IPS DF 6.9 (cell line): ENCODE measurements at places on chromosomes 3 and 15.

DNA sequence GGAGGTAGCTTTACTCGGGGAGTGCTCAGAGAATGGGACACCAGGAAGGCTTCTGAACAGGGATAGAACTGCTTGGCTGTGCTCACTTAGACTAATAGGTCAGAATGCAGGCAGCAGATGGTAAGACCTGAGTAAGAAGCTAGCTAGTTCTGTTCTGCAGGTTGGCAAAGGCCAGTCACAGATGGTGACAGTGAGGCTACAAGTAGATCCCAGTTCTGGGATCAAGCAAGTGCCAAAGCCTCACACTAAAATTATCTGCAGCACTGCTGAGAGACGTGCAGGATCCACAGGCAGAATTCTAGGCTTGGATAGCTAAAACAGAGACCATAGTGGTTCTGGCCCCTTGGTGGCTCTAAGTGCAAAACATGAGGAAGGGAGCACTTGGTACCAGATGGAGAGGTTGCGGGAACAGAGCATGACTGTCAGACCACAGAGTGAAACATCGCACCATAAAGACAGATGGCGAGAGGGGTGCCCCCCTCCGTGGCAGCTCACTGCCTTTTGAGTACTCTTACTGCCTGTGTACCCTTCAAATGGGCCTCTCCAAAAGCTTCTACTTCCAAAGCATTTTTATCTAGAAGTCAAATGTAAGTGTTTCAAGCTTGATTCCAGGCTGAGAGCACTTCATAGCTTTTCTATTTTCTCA lies 3.6 kb upstream of the GLCE start:
- DNase-seq, result no peak

- no peak for DNase-seq
Observed at GRCh38 chr3:63972196-63972595, 51.1 kb downstream of the PSMD6 start.

DNA sequence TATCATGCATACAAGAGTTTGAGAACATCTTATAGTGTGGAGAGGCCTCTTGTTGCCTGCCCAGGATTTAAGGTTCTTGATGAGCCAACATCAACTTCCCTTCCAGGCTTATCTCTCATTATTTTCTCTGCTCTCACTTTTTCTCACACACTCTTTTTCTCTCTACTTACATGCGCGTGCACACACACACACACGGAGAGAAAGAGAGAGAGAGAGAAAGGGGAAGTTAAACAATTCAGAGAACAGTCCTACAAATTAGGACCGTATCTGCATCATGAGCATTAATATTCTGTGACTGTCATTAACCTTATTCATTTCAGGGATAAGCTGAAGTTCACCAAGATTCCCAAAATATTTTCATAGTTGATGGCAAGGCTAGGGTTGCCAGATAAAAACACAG lies 269.0 kb downstream of the ZNF621 start:
- no peak for DNase-seq

DNA sequence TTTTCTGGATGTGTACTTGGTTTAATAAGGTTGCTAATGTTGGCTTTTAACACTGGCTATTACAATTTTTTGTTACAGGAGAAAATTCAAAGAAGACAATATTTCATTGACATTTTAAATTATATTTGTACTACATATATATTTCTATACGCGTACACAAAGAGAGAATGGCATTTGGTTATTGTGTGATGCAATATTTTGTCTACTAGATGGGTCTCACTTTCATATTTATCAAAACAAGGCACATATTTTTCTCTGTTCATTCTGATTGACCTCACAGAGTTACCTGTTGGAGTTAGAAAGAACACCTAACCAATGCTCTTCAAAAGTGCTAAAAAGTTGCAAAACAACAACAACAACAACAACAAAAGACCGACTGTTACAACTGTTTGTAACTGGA lies 50.2 kb upstream of the VGLL3 start:
- no peak for DNase-seq

GRCh38 chr15:53009093-53009492 lies 219.0 kb upstream of the ONECUT1 start:
- DNase-seq, result no peak

GRCh38 chr15:63701365-63701764 lies 104.2 kb downstream of the FBXL22 start:
- DNase-seq, result no peak

GRCh38 chr15:66269326-66270090 lies 16.0 kb upstream of the MEGF11 start:
- no peak for DNase-seq

- no peak for DNase-seq
Observed at GRCh38 chr3:193780810-193781478, 187.9 kb downstream of the OPA1 start.

DNA sequence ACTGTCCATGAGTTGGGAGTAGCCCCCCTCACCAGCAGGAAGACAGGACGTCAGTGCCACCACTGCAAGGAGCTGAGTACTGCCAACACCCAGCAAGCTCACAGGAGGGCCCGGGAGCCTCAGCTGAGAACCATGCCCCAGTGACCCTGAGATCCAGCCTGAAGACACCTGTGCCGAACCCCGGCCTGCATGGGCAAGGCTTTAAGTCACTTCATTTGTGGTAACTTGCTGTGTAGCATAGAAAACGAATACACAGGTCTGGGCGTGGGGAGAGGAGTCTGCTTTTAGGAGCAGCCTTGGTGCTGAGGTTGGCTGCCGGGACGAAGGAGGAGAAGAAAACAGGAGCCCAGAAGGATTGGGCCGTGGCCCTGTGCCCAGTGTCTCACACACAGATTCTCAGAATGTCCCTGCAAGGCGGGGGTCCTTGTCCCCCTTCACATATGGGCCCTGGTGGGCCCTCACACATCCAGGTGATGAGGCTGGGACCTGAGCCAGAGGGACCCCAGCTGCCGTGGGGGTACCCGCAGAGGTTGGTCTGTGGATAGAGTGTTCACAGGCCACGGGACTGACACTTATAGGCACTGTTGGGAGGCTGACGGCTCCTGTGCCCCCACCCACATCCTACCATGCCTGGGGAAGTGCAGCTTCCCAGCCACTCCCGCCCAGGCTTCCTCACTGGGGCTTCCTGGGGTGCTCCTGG lies 85.3 kb downstream of the PLXNA1 start:
- no peak for DNase-seq

GRCh38 chr3:29067007-29067406 lies 213.9 kb upstream of the RBMS3 start:
- no peak for DNase-seq

- DNase-seq, result no peak
Observed at GRCh38 chr15:51270706-51271105, 67.7 kb downstream of the CYP19A1 start.

DNA sequence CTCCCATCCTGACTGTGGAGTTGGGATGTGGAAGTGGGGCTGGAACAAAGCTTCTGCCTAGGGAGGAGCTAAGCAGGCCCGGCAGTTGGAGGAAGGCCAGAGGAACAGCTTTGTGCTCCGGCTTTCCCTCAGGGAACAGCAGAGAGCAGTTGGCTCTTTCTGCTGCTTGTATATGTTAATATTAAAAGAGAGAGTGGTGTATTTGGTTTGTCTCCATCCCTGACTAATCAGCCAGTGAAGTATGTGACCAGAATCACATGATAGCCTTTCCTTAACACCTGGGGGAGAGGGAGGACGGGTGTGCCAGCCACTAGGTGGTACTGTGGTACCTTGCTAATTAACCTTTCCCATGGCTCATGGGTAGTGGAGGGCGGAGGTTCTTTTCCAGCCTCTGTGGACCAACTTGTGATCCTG lies 10.0 kb downstream of the EIF2B5 start:
- DNase-seq, result no peak

GRCh38 chr3:99789011-99789721 lies 28.5 kb upstream of the CMSS1 start:
- no peak for DNase-seq

GRCh38 chr3:126307591-126308393 lies 49.4 kb downstream of the KLF15 start:
- no peak for DNase-seq

DNA sequence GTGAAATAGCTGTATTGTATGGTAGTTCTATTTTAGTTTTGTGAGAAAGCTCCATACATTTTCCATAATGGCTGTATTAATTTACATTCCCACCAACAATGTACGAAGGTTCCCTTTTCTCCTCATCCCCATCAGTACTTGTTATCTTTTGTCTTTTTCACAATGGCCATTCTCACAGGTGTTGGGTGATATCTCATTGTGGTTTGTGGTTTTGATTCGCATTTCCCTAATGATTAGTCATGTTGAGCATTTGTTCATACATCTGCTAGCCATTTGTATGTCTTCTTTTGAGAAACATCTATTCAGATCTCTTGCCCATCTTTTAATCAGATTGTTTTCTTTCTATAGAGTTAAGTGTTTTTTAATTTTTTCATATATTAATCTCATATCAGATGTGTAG lies 931.9 kb downstream of the IGSF11 start:
- no peak for DNase-seq

GRCh38 chr15:61195116-61196002 lies 33.7 kb downstream of the RORA start:
- no peak for DNase-seq

DNA sequence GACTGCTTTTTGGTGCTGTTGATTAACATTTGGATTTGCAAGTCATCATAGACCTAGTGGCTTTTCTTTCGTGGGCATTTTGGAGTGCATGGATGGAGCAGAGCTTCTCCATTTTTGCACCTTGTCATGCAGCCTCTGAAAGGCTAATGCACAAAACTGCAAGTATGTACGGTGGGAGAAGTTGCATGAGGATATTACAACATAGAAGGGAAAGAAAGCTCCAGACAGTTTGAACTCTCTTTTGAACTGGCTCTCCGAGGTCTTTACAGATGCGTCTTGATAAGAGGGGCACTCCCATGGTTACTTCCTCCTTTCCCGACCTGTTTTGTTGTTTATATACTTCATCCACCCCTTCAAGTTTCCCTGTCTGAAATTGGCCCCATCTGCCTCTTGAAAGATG lies 147.1 kb upstream of the GBE1 start:
- no peak for DNase-seq

DNA sequence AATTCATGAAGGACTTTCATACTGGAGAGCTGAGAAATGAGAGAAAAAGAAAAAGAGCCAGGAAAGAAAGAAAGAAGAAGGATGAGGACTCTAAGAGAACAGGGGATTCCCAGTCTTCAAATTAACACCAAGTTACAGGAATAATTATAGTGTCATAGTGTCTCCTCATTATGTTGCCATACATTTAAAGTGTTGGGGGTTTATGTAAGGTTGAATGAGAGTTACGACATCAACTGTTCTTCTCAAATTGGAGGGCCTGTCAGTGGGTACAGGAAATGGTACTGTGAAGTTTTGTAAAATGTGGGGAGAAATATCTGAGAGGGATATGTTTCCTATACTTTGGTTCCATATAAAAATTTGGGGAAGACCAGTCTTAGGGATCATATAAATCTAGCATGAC lies 12.3 kb upstream of the CD200 start:
- DNase-seq, result no peak

DNA sequence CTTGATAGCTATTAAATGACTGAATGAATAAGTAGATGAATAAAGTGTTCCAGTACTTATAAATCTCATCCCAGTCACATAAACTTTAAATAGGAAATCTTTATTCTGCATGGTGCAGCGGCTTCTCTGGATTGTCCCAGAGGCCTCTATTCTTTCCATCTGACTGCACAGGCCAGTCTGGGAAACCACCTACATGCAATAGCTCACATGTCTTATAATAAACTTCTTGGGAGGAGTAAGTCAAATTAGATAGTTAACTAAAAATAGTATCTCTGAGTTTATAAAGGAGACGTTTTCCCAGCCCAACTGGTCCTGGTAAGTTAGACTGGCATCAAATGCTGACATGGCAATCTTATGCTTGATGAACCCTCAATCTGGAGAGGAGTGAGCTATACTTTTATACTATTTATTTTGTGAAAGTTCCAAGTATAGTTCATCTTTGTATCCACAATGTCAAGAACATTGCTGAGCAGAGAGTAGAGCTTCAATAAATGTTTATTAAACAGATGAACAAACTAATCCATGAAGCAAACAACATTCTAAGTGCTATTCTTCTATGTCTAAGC lies 417.6 kb downstream of the TIGIT start:
- DNase-seq, result no peak

GRCh38 chr3:13316603-13317002 lies 103.5 kb downstream of the NUP210 start:
- DNase-seq, result no peak

- DNase-seq, result no peak
Observed at GRCh38 chr3:28859897-28860296, 421.0 kb upstream of the RBMS3 start.

DNA sequence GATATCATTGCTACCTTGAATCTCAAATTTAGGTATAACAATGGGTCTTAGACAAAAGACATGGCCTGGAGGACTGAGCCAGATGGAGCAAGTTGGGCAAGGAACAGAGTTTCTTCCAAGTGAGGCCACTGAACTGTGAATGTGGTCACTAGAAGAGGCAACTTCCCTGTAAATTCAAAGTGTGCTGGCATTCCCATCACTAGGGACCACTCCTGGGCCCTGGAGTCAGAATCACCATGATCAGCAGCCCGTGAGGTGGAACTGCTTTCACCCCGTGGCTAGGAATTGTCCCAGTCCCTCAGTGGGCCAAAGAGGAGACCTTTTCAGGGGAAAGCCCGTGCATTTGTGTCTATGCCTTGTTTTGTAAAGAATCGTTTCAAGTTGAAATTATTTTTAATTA lies 47.3 kb downstream of the HES1 start:
- no peak for DNase-seq

GRCh38 chr15:63968122-63968524 lies 78.2 kb downstream of the DAPK2 start:
- DNase-seq, result no peak

DNA sequence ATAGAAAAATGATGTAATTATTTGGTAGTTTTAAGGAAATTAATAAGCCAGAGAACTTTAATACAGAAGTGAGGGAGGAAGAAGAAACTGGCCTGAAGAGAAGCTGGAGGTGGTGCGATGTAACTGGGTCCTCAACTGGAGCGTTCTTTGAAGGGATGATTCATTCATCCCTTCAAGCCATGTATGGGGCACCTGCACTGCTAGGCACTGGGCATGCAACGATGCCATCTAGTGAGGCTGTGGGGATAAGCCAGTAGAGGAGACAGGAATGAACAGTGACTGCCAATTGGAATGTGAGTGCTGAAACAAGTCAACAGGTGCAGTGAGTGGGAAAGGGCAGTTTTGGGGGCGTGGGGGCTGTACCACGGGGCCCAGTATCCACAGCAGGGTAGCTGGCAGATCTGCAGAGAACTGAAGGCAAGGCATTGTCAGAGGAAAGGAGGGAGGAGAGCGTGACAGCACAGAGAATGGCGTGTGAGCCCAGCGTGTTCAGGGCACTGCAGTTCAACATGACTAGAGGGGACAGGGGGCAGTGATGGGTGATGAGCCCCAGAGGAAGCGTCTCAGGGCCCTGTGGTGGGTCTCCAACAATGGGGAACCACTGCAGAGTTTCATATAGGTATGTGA lies 3.8 kb upstream of the KIF23 start:
- no peak for DNase-seq

GRCh38 chr3:99351122-99351521 lies 287.3 kb upstream of the COL8A1 start:
- DNase-seq, result no peak

GRCh38 chr3:42572278-42572677 lies 9.5 kb downstream of the SEC22C start:
- no peak for DNase-seq

DNA sequence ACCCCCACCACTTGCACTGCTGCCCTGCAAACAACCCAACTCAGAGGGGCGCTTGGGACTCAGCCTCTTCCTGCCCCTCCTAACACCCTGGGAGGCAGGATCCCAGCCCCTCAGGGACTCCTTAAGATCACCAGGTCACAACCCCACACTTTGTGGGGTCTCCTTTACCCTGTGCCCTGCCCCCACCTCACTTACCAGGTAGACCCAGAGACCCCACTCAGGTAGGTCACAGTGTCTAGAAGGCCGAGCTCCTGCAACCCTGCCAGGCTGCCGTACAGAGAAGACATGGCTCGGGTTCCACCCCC lies 9.1 kb downstream of the PLA2G4F start:
- no peak for DNase-seq
